ENCODE measurements at places on chromosomes 7 and 10.

GRCh38 chr7:101625031-101625791 lies 3.9 kb downstream of the MYL10 start:
- DNase-seq, result no peak

GRCh38 chr7:6121141-6121540 lies 90.0 kb downstream of the ANKRD61 start:
- DNase-seq, result no peak

DNA sequence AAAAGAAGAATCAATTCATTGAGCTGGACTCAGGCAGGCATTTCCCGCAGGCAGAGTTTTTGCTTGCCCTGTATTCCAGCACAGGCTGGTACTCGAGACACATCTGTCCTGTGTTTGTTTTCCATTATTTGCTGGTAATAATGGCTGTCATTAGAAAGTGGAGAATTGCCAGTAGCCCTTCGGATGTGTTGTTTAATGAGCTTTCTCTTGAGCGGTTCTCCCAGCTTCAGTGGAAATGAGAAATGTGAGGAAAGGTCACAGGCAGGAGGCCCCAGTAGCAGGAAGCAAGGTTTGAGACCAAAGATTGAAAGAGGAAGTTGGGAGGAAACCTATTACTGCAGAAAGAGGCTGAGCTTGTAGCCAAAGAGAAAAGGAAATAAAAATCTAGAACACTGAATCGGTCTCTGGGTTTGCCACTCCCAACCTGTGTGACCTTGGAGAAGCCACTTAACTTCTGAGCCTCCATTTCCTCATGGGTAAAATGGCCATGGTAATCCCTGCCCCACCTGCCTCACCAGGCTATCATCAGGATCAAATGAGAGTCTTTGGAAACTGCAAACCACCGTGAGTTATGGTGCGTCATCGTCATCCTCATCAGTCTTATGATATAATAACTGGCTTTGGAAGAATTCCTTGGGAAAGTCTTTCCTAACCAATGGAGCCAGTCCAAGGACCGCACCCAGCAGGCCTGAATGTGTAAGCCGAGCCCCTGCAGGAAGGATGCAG lies 67.7 kb downstream of the TACR2 start:
- DNase-seq, result no peak

- no peak for DNase-seq
Observed at GRCh38 chr7:82264783-82265305, 178.7 kb downstream of the CACNA2D1 start.

GRCh38 chr10:69103784-69104183 lies 15.9 kb downstream of the SRGN start:
- DNase-seq, result no peak

GRCh38 chr10:62268399-62269114 lies at the start of gene RTKN2:
Gene RTKN2, minus strand, starts transcription at chr10:62268844. Its CDS starts 234 bp downstream, at chr10:62268610.
- peak; percentile 17 for DNase-seq

GRCh38 chr10:3229815-3230214 lies 57.2 kb upstream of the PITRM1 start:
- DNase-seq, result no peak
